ENCODE measurements at places on chromosomes 1 and 21.

- DNase-seq = no peak
Observed at GRCh38 chr1:51115714-51116404, 13.8 kb downstream of the C1orf185 start.

DNA sequence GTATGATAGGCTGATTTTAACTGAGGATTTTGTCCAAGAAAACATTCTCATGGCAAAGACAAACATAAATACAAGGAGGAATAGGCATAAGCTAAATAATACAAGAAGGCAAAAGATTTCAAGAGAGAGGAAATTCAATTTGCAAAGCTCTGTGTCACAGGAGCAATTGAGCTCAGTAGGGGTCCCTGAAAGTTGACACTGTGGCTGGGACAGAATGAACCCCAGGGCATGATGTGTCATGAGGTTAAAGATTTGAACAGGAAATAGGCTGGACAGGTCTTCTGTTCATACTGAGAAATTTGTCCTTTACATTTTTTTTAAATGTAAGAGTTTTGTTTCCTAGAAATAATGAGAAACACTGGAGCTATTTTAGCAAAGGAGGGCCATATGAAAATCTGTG, 555.4 kb upstream of the NEGR1 start:
- no peak for DNase-seq

- DNase-seq = no peak
Observed at GRCh38 chr1:109361069-109361468, 36.6 kb downstream of the SORT1 start.

GRCh38 chr1:168004531-168004930, 67.7 kb upstream of the MPC2 start:
- DNase-seq = no peak

GRCh38 chr1:160069460-160070231, at the start of gene KCNJ10:
TSS of gene KCNJ10 (minus strand) at chr1:160070160. CDS start at chr1:160042532, 27,628 bp downstream.
- no peak for DNase-seq

DNA sequence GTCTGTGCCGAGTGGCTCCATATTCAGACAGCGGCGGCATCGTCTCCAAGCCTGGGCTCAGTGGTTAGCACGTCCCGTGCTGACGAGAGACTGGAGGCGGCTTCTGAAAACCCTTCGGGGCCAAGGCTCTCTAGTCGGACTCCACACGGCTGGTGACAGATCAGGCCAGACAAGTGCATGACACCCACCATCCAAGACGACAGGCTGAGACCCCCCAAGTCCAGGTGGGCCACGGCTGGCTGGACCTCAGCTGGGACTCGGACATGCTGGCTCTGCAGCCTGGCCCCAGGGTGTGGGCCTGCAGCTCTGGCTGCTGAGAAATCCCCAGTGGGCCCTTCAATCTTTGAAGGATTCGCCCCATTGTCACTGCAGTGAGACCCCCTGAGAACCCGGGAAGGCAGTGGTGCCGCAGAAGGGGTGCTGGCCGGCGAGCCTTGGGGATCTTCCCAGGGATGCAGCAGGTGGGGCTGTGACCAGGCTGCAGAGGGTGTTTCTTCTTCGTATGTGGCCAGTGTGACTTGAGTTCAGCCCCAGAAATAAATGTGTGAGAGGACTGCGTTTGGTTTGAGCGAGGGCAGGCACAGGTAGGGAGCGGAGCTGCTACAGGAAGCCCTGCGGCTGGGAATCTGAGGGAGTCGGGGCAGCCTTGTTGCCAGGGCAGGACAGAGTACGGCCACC, 15.9 kb upstream of the SLC19A1 start:
- no peak for DNase-seq

GRCh38 chr1:203202431-203203245, 16.1 kb upstream of the CHI3L1 start:
- peak; percentile 91 for DNase-seq

DNA sequence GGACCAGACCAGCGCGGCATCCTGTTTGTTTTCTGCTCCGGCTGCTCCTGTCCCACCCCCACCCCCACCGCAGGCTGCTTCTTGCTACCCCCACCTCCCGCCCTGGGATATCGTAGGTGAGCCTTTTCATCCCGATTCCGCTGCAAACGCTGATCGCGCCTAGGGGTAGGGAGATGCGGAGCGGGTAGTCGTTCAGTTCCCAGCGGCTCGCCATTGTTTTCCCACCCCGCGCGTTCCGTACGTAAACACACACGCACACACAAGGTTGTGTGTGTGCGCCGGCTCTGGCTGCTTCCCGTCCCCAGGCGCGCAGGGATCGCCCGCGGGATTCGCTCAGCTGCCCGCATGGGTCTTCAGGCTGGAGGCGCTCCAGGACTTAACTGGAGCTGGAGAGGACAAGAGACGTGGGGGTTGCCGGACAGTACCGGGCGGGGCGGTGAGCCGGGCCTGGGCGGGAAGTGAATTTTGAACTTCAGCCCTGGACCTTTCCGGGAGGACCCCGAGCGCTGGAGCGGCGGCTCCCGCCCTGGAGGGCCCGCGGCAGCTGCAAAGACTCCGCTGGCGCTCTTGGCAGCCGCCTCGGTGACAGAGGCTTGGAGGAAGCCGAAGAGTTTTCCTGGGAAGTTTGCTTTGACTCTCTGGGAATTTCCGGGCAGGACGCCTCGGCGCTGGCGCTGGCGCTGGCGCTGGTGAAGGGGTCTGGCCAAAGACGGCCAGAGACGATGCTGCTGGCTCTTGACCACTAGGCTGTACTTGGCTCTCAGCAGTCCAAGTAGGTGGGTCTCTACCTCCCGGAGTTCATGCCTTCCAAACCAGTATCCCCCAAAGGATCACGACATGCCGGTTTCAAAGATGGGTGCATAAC, 1.6 kb downstream of the SOX13 start:
- DNase-seq = peak; percentile 55

- no peak for DNase-seq
Observed at GRCh38 chr1:204792354-204792692, 78.3 kb upstream of the NFASC start.

- DNase-seq = no peak
Observed at GRCh38 chr21:41809891-41810596, 43.2 kb upstream of the RIPK4 start.

DNA sequence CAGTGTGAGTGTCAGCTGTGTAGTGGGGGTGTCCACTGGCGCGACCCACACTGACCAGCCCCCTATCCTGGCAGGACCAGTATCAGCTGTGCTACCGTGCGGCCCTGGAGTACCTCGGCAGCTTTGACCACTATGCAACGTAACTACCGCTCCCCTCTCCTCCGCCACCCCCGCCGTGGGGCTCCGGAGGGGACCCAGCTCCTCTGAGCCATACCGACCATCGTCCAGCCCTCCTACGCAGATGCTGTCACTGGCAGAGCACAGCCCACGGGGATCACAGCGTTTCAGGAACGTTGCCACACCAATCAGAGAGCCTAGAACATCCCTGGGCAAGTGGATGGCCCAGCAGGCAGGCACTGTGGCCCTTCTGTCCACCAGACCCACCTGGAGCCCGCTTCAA, 28.1 kb upstream of the KDM4A start:
- no peak for DNase-seq

DNA sequence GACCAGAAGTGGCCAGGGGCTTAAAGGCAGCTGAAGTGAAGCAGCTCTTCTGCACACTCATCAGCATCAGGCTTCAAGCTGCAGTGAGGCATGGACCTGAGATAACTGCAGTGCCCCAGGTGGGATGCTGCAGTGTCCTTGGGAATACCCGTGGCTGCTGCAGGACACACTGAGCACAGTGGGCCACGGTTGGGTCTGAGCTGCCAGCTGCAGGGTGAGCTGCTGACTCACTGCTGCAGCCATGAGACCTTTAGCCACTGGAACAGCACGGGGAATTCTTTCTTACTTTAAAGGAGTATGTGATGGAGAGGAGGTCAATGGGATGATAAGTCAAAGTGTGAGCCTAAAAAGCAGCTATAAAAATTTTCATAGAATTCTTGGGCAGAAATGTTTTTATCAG, 102.1 kb downstream of the XCL2 start:
- DNase-seq = no peak

DNA sequence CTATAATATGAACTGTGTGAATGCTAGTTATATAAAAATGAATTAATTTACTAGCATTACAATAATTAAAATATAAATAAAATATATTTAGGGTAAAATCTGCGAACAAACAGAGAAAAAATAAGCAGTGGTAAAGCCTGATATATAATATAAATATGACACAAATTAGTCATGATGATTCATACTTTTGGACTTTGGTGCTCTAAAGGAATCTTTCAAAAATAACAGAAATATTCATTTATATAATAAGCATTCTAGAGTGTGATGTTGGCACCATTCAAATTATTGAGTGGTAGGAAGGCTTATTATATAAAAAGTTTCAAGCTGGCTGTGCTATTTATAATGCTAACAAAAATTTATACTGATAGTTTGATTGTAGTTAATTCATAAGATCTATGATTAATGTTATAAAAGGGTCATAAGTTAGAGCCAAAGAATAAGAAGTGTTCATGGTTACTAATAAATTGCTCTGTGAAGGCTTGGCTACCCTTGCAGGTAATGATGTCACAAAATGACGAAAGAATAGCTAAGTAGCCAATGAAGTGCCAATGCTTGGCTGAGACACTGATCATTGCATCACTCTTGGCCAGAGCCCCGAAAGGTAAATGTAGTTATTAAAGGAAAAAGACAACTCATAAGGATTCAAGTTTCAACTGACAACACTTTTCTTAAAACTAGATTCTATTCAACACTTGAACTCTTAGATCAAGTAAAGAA, 108.7 kb downstream of the USH2A start:
- DNase-seq = no peak

DNA sequence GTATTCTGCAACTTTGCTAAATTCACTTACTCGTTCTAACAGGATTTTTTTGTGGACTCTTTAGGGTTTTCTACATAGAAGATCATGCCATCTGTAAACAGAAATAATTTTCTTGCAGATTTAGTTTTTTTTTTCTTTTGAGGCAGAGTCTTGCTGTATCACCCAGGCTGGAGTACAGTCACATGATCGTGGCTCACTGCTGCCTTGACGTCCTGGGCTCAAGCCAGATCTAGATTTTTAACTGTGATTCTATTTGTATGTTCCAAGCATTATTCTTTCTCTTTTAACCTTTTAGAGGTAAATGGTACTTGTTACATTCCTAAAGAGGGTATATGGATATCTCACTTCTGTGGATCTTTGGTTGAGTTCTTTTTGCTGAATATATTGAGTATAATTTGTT, 18.6 kb downstream of the FABP3 start:
- no peak for DNase-seq

DNA sequence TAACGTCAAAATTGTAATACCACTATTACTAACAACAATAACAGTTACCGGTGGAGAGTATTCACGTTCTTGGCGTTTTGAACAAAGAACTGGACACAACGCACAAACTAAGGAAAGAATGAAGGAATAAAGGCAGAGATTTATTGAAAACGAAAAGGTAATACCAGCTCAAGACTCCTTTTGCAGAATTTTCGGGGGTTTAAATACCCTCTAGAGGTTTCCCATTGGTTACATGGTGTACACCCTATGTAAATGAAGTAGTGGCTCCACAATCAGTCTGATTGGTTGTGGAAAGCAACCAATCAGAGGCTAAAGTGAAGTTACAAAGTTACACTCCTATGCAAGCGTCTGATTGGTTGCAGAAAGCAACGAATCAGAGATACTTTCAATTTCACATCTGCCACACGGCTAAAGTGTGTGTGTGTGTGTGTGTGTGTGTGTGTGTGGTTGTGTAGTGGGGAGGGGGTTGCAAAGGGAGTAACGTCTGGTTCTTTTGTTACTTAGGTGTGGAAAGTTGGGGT, 1.1 kb upstream of the GTF2B start:
- DNase-seq = no peak

GRCh38 chr1:156055281-156056048, 883 bp downstream of the LAMTOR2 start:
- no peak for DNase-seq

DNA sequence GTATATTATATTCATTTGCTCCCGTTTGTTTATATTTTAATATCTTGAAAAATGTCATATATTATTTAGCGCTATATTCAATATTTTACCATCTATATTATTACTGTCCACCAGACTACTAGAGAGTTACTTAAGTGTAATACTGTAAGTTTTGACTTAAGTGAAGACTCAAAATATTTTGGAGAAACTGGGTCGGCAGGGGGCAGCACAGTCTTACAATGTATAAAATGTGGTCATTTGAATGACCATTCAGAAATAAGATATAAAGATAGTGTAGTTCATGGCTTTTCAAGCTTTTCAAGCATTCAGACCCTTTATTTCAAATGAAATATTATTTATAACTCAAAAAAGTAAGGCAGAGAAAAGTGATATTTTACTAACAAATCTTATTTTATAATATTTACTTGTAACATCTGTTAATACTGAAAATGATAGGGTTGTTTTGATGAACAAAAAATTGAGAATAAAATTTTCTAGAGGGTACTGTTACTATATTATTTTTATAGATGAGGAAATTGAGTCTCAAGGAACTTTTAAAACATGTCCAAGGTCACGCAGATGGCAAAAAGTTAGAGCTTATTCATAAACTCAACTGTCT, 89.0 kb upstream of the SERTAD4 start:
- peak; percentile 56 for DNase-seq

DNA sequence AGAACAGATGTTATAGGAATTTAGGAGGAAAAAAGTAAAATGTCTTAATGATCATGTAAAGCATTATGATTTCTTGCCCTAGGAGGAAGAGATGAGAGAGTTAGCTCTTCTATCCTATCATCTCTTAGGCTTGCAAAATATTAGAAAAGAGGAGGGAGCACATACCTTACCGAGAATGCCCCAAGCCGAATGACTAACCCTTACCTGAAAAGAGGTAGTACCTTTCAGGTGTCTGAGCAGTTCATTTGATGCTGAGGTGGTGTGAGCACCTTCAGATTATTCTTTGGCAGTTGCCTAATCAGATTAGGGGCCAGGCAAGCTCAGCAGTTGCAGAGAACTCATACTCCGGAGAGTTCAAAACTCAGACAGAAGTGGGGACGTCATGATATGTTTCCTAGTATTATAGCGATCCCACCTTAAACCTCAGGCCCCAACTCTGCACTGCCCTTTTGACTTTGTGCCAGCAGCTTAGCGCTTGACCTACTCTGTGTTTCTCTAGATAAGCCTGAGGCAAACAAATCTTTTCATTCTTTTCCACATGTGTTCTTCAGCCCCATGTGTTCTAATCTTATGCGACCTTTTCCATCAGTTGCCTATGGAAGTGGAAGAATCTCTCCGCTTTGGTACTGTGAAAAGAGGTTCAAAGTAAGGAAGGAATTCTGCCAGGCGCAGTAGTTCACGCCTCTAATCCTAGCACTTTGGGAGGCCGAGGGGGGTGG, 52.5 kb downstream of the ATP2B4 start:
- DNase-seq = no peak

- no peak for DNase-seq
Observed at GRCh38 chr1:65764052-65764451, 28.6 kb upstream of the PDE4B start.
